ENCODE measurements at places on chromosomes 13 and 19.
A peak's percentile ranks its signal among the peaks of the same experiment; 100 is the strongest.

- DNase-seq = no peak
Measured at GRCh38 chr13:81224209-81224833, 883.4 kb upstream of the SPRY2 start.

DNA sequence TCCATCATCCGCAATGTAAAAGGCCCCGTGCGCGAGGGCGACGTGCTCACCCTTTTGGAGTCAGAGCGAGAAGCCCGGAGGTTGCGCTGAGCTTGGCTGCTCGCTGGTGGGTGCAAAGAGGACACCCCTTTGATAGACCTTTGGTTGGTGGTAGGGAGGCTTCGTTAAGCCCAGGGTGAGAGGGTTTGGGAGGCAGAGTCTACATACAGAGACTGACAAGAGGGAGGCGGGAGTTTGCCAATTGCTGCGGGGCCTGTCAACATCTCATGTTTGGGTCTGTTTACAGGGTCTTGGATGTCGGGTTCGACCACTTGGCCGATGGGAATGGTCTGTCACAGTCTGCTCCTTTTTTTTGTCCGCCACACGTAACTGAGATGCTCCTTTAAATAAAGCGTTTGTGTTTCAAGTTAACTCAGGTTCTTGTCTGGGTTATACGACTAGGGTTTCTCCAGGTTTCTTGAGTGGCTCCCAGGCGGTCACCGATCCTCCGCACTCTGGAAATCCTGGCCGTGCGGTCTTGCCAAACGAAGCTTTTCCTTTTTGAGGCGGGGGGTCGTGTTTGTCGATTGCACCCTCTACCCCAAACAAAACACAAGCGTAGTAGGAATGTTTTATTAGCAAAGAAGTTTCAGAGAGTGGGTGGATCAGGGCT is 816 bp downstream of the RPS28 start:
- DNase-seq = no peak

DNA sequence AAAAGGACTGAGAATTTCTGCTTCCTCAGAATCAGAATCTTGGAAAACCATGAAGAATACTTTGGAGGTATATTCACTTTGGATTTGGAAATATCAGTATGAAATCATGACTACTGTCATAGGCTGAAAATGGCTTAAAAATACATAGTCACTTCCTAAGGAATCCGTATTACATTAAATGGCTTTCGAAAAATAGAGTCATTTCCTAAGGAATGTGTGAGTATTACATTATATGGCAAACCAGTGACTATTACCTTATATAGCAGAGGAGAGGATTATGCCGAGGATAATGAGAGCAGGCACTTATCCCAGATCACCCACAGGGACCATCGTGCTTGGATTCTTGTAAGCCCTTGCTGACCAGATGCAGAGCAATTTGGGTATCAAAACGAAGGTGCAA is 1471.8 kb downstream of the EFNB2 start:
- no peak for DNase-seq

GRCh38 chr19:31347828-31348392 is 1.3 kb downstream of the TSHZ3 start:
- no peak for DNase-seq

GRCh38 chr13:101875717-101876393 is 423.4 kb downstream of the ITGBL1 start:
- DNase-seq = peak; percentile 54

- no peak for DNase-seq
Measured at GRCh38 chr13:90184355-90184754, 1163.1 kb upstream of the MIR17HG start.

Data from NCI-H1417 treated with DMSO at 0.1 percent for 48 hours (cell line).